Activated CD4-positive, alpha-beta memory T cell treated with anti-CD3 and anti-CD28 coated beads, Interleukin-2, amount 10 ng/mL, durations not matched to agents 7 days and 5 days (primary cell): ENCODE measurements at places on chromosomes 7 and 10. TPM values are rescaled to one million over a fixed set of nuclear protein-coding genes. Genes with fewer than 3 reads are reported as not detected.

Gene CUL2
- 30.6 TPM for total RNA-seq

DNA sequence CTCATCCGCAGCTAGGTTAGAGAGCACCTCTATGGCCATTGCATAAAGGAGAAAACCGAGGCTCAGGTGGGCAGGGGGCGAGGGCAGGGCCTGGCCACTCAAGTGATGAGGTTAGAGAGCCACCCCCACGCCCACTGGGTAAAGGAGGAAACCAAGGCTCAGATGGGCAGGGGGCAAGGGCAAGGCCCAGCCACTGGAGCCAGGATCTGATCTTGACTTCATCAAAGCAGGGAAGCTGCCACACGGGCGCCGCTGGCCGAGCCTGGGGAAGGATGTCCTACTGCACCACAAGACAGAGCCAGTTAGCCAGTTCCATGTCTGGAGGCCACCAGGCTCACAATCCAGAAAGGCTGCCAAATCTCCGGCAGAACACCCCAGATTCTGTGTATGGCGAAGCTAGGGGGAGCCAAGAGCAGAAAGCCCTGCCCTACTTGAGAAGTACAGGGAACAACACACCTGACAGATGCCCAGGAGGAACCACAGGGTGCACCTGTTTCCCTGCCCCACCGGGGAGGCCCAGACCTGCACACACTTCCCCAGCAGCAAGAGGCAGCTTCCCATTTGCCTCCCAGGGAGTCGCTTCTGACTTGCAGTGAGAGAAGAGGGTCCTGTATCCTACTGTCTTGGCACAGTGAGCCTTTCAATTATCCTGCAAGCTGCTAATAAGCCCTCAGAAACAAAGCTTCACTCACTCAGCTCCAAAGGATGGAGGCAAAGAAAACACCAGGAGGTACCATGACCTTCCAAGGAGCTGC lies 101.9 kb downstream of the TNS3 start:
- DNase-seq: no peak

DNA sequence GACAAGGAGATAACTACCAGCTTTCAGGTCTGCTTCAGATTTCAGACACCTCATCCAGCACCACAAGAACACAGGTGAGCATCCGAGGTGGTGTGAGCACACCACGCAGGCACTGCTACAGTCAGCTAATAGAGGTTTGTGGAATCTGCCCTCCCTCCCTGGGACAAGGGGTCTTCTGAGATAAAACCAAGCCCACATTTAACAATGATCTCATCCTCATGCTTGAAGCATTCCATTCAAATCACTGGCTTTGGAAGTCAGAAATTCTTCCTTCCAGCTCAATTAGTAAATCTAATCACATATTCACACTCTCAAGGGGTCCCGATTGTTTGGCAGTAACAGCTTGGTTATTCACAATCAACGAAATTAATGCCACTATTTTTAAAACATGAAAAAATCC lies 331.4 kb downstream of the ELMO1 start:
- DNase-seq: no peak

Gene STOX1
- 0.60 TPM for total RNA-seq

Gene DPYSL4
- 6.7 TPM for total RNA-seq

GRCh38 chr10:79310911-79311573 lies 36.2 kb upstream of the PPIF start:
- DNase-seq: no peak

DNA sequence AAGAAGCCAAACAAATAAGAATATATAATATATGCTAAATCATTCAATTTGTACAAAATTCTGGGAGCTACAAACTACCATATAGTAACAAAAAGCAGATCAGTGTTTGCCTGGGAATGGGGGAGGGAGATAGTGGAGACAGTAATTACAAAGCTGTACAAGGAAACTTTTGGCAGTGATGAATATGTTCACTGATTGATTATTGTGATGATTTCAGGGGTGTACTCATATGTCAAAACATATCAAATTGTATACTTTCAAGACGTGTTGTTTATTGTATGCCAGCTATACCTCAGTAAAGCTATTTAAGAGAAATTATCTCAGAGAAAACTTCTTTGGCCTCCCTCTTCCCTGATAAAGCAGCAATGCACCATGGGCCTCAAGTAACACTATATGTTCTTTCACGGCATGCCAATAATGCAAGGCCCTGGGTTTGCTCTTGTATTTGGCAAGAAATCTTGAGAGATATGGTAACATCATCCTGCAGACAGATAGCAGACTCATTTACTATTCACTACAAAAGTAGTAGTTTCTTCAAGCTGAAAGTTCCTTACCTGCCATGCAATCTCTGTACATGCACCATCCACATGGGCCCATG lies 133.5 kb downstream of the HBP1 start:
- DNase-seq: no peak

DNA sequence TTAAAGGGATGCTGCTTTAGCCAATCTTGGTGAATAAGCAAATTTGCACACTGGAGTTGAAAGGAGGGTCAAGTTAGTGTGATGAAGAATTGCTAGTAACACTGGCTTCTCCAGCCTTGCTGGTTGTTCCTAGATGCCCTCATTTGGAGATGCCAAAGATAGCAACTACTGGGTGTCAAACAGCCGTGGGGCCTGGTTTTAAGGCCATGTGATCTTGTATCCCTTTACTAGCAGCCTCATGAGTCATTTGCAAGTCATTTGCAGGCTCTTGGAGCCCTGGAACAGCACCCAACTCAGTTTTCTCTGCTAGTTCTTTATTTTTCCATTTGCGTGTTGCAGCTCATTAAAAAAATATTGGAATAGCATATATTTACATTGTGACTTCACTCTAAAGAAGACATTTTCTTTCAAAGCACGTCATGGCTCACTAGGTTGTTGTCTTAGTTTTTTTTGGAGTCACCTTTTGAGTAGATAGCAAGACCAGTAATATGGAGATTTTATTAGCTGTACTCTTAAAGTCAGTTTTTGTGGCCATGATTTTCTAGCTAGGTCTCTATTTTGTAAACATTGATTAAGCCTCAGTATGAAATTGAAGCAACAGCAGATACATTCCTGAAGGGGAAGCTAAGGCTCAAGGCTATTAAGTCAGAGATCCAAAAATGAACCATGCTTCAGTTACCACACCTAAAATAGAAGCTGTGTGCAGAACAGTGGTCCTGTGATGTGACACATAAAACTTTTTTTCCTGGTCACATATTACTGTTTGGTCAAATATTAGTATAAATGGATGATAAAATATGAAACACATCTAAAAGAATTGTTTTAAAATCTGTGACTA lies 1.3 kb downstream of the LSMEM1 start:
- DNase-seq: no peak

Gene PLPP4
- not detected for total RNA-seq

- DNase-seq: no peak
Observed at GRCh38 chr7:70353330-70353945, 755.2 kb downstream of the AUTS2 start.

Gene EGR2
- 6.4 TPM for total RNA-seq

Gene TLX1
- total RNA-seq: not detected

Gene CALML3
- total RNA-seq: not detected

- no peak for DNase-seq
Observed at GRCh38 chr10:31701546-31701945, 227.1 kb downstream of the ARHGAP12 start.
